ENCODE measurements at places on chromosomes 7 and 10.

GRCh38 chr7:4438723-4439245 lies 243.3 kb upstream of the FOXK1 start:
- DNase-seq = no peak

- DNase-seq = no peak
These were observed 43.5 kb downstream of the IDE start for GRCh38 chr10:92530421-92530820.

GRCh38 chr7:5476001-5476400 lies 52.4 kb upstream of the TNRC18 start:
- no peak for DNase-seq

DNA sequence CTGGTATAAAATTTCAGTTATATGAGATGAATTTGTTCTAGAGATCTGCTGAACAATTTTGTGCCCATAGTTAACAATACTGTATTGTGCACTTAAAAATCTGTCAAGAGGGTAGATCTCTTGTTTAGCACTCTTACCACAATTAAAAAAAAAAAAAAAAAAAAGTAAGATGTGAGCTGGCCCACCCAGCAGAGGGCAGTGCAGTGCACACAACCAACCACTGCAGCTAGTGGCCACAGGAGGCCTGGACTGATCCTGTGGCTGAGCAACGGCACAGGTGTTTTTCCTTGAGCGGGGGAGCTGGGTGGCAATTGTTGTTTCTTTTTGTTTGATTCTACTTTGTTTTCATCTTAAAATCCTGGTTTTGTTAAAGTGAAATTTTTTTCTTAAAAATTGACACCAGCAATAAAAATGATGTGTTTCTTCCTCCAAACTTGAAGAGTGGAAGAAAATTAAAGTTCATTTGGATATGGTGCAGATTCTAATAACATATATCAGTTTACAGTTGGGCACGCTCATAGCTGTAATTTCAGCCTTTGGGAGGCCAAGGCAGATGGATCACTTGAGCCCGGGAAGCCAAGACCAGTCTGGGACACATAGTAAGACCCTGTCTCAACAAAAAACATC lies 171.1 kb upstream of the TBX20 start:
- no peak for DNase-seq

DNA sequence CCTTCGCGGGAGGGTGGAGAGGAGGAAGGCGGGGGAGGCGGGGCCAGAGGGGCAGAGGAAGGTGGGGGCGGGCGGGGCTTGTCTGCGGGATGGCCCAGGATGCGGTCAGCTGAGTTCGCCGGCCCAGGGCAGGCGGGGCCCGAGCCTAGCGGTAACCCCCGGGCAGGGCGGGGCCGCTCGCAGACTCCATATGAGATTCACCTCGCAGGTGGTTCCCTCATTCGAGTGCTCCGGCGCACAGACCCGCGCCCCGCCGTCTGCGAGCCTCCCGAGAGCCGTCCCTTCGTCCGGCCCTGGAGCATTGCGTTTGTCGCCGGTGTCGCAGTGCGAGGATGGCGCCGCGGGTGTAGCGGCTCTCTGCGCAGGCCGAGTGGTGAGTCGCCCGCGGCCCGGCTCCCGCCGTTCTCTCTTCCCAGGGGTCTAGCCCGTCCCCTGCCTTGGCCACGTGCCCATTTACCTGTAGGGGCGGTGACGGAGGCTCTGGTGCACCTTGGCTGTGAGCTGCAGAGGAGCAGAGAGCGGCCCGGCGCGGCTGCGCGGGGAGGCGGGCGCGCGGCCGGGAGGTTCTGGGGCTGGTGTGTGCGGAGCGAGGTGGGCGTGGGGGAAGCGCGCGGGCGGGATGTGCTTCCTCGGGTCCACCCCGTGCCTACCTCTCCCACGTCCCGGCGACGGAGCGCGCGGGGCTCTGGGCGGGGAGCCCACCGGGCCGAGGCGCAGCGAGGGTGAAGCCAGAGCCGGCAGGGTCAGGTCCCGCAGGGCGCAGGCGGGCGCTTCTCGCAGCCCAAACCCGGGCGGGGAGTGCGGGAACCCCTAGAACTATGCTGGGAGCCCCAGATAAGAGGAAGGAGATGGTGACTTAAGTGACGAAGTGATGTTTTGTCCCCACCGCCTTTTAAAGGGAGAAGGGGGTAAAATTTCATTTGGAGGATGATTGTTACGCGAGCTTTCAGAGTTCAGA lies at the start of gene UPP1:
Gene UPP1 (plus strand): TSS at position 220 of the 958 bp plus-strand sequence. CDS start 5,519 bp downstream, outside the sequence.
- peak; percentile 97 for DNase-seq

Data from suprapubic skin (tissue), 4 donors.